ENCODE measurements at places on chromosomes 2 and 18. TPM values are rescaled to one million over a fixed set of nuclear protein-coding genes. Genes with fewer than 3 reads are reported as not detected.

DNA sequence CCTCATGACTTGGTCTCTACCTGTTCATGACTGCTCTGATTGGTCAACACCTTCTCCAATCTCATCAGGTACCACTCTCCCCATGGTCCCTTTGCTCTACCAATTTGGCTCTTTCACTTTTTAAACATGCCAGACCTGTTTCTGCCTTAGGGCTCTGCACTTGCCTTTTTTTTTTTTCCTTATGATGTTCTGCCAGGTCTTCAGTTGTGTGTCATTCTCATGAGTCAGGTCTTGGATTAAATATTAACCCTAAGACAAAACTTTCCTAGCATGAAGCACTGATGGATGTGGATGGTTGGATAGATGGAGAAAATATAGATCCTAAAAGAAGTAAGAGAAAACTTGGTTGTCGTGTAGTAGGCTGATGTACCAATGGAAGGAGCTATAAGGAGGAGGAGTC is 219.3 kb downstream of the TTC32 start:
- no peak for DNase-seq

DNA sequence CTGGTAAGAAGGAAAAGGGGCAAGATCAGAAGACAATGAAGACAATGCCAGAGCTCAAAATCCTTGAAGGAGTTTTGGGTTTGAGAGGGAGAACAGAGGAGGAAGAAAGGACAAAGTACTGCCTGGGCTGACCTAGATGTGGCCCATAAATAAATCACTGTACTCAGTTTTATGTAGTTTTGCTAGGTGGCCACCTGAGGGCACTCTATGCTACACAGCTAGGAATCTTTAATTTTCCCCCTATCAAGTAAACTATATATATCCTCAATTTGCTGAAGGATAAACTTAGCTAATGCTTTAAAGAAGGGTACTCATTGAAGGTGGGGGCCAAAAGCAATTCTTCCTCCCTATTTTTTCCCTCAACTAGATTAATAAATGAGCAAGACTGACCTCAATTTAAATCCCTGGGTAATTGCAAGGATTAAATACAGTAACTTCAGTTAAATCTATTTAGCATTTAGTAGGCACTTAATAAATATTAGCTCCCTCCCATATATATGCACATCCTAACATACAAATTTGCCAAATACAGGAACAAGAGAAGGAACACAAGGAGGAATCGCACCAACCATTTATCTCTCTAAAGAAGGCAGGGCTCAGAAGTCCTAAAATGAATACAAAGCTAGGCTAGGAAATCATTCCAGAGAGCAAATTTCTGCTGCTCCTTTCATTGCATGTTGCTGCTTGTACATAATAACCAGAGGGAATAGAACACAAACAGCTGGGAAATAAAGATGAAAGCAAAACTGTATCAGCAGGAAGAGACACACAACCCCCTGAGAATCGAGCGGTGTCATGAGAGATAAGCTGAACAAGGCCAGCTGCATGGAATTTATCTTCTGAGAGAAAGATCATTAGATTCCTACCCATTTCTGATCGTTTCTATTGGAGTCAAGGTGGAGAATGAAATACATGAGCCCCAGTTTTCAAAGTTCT is 540.1 kb downstream of the NRXN1 start:
- no peak for DNase-seq

DNA sequence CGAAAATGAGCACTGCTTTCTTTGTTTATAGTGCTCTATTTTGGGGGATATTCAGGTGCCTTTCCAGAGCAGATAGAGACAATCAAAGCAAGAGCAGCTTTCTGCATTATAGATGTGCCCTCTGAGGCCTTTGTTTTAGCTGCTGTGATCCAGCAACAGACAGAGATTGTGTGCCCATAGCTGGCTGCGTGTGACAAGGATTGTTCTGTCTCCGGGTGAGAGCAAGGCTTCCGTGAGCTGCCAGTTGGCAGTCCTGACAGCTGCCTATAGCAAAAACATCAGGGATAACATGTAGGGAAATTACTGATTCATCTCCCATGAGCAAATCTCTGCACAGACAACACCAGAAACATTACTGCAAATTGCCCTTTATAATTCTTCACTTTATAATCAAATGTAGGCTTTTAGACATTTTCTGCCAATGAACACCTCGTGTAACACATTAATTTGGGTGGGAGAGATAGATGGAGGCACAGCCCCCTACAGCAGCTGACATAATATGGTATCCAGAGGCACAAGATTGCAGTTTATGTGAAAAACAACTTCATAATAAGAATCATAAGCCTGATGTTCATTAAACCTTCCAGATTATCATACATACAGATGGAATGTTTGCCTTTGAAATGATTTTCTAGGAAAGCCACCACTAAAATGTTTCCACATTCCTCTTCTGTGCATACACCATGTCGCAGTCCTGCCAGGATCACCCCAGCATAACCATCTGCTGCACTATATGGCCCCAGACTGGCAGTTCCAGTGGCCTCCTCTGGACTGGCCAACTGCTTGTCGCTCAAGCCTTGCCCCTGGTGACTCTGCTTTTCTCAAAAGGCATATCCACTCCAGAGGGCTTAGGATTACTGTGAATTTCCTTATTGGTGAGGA is 131.2 kb downstream of the TRIB2 start:
- no peak for DNase-seq

DNA sequence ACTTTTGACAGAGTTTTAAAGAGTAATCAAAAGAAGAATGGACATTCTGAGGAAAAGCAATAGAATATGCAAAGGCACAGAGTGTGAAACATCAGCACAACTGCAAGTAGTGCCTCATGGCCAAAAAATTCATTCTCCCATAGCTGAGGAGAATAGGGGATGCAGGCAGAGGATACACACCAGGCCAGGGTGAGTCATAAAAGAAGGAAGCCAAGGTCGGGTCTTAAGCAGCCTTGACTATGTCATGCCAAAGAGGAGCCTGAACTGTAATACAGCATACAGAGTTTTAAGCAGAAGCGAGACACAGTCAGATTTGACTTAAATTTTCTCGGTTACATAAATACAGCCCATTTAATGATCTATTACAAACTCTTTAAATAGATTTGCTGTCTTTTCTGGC is 165.0 kb downstream of the LNPK start:
- DNase-seq: no peak

DNA sequence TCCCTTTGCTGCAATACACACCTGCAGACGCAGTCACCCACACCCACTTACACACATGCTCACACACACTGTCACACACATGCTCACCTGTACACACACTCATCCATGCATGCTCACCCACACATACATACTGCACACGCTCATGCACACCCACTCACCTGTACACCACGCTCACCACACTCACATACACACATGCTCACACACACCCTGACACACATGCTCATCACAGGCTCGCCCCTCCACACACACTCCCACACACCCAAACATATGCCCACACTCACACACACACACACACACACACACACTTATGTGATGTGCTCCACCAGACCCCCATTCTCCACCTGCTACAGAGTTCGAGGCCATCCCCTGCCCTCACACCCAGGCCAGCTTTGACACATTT is 22.8 kb upstream of the CREG2 start:
- DNase-seq: no peak

DNA sequence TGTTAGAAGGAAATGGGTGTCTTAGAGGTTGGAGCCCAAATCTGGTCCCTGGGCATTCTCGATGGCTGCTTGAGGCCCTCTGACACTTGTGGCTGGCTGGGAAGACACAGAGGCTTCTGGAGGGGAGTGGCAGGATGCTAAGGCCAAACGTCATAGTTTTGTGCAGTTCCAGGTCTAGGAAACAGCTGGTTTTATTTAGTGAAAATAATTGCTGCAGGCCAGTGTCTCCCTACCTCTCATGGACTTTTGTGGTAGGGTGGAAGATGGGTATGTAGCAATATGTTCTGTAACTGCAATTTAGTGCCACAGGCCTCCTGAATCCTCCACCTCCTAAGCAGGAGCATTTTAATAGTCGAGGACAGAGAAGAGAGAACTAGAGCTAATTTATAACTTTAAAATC is 32.2 kb upstream of the SPRED2 start:
- no peak for DNase-seq

DNA sequence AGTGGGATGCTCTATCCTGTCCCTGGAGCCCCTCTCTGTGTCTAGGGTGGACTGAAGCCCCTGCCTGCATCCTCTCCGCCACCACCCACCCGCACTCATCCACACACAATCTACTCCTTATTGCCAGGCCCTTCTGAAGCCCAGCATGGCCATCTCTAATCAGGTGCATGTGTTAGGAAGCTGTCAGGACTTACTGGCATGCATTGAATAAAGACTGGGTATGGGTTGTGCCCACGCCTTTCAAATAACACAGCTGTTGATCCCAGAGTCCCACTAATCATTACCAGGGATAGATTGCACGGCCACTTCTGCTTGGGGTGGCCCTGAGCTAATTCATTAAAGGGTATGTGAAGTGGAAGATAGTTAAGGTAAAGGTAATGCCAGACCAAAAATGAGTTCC is 88.4 kb downstream of the CABLES1 start:
- no peak for DNase-seq

- no peak for DNase-seq
Observed at GRCh38 chr2:231321556-231322334, 73.8 kb upstream of the B3GNT7 start.

GRCh38 chr2:229176136-229176535 is 95.0 kb downstream of the PID1 start:
- no peak for DNase-seq

GRCh38 chr18:25229081-25229480 is 122.9 kb downstream of the ZNF521 start:
- no peak for DNase-seq

DNA sequence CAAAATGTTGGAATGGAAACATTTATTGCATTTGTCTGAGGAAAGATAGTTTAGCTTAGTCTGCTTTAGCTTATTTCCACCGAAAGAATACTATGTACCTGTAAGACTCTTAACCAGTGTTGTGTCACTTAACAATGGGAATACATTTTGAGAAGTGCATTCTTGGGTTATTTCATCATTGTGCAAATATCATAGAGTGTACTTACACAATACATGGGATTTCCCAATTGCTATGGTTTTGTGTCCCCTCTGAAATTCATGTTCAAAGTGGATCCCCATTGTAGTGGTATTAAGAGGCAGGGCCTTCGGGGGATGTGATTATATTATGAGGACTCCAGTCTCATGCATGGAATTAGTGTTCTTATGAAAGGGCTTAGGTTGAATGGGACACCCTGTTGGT is 249.4 kb upstream of the UBE2E3 start:
- DNase-seq: no peak

GRCh38 chr2:85994421-85994777 is 105.6 kb upstream of the ST3GAL5 start:
- DNase-seq: no peak

DNA sequence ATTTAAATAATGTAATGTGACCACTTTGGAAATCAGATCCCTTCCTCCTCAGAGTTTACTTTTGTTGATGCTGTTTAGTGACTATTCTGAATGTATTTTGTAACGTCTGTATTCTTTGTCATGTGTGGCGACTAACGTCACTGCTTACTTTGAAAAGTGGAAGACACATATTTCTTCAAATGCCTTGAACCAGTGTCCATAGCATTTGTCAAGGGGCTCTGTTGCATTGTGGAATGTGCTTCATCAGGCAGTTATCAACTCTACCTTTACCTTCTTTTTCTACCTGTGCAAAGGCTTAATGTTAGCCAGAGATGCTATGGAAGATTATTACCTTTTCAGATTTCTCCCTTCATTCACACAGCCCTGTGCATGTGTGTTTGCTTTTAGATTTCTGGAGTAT is 162.4 kb downstream of the ZNF407 start:
- no peak for DNase-seq

DNA sequence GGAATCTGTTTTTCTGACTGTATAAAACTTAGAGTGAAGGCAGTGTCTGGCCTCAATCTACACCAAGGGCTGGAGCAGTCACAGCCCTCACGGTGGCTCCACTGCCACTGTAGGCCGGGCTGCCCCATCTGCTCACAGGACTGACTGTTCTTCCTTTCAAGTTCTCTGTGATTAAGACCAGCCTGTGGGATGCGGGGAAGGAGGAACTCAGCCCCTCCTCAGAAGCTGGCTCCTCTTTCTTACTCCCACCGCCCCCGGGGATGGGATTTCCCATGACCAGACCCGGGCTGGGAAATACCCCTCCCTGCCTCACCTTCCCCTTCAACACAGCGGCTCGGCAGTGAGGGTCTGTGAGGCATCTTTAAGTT is 106.0 kb downstream of the COPS8 start:
- no peak for DNase-seq

- DNase-seq: no peak
Observed at GRCh38 chr2:18503376-18504228, 56.9 kb downstream of the RDH14 start.

DNA sequence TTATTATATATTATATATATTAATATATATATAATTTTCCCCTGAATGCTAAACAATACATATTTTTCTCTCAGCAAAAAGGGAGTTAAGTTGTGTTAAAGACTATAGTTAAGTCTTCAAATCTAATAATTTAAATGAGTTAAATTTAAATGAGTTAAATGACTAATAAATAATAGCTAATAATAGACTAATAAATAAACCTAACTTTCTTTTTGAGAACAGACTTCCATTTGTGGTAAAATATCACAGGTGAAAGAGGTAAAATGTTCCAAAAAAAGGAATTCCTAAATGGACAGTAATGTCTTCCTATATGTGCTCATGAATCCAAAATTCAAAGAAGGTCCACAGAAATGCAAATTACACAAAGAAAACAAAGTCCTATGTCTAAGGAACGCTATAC is 74.6 kb downstream of the SLC25A12 start:
- no peak for DNase-seq

GRCh38 chr2:65429786-65430602 is 2.4 kb downstream of the SPRED2 start:
- no peak for DNase-seq

SLC23A3 gene
- 0.37 TPM for total RNA-seq

FHOD3 gene
- 11.4 TPM for total RNA-seq

KYNU gene
- 36.8 TPM for total RNA-seq

PLCD4 gene
- not detected for total RNA-seq

GPR35 gene
- 0.56 TPM for total RNA-seq

HOXD12 gene
- total RNA-seq: not detected

DSG4 gene
- 0.16 TPM for total RNA-seq

CLIP4 gene
- total RNA-seq: 19.0 TPM

SERPINB12 gene
- not detected for total RNA-seq

VWA3B gene
- not detected for total RNA-seq

LYG1 gene
- total RNA-seq: 0.21 TPM

LTBP1 gene
- total RNA-seq: 0.15 TPM

Measured in GM12878 (cell line).